ENCODE measurements at places on chromosomes 2 and 18. TPM values are rescaled to one million over a fixed set of nuclear protein-coding genes. Genes with fewer than 3 reads are reported as not detected.

Gene ARHGEF33
- not detected for total RNA-seq

Gene KLF7
- total RNA-seq: 21.8 TPM

Gene ASPRV1
- 1.3 TPM for total RNA-seq

Gene MEP1B
- 0.11 TPM for total RNA-seq

Gene ALPP
- not detected for total RNA-seq

Gene RESP18
- not detected for total RNA-seq

Gene AOX1
- total RNA-seq: not detected

Gene VWC2L
- not detected for total RNA-seq

Gene EMX1
- not detected for total RNA-seq

Gene SLC4A3
- total RNA-seq: not detected

Gene MATN3
- total RNA-seq: not detected

Data from T-helper 2 cell treated with Interferon-gamma antibody and Interleukin-4, amounts not matched to agents 100 ng/mL and 5 ng/mL, for 36 hours (primary cell).